Activated T-cell treated with anti-CD3 and anti-CD28 coated beads for 48 hours (primary cell): ENCODE measurements at places on chromosomes 7 and 10.

DNA sequence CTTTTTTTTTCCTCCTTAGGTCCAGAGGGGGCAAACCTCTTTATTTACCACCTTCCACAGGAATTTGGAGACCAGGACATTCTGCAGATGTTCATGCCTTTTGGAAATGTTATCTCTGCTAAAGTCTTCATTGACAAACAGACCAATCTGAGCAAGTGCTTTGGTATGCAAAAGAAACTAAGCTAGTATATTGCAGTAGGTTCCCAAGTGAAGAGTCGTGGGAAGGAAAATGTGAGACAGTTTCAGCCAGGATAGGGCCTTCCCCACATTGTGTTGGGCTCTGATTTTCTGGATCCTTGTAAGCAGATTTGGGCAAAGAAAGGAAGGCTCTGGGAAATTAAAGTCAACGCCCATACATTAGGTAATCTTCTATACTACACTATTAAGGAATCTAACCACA is 285.6 kb downstream of the USP6NL start:
- DNase-seq, result no peak

- DNase-seq, result no peak
These were observed 252.8 kb downstream of the ZMYND11 start for GRCh38 chr10:387909-388660.

GRCh38 chr7:28685644-28686417 is 272.3 kb downstream of the TRIL start:
- DNase-seq, result peak; percentile 0

DNA sequence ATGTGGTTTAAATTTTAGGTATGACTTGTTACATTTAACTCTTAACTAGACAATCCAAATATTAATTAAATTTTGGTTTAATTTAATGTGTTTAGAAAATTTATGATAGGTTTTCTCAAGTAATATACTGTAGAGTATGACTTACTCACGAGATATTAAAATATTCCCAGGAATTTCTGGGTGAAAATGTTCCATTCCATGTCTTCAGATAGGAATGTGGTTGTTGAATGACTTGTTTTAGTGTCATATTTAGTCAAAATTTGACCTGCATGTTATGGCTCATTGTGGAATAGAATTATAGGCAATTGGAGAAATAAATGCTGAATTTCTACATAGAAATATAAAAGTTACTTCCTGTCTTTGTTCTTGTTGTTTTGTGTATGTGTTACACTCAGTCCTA is 46.7 kb downstream of the SHOC2 start:
- DNase-seq, result no peak

DNA sequence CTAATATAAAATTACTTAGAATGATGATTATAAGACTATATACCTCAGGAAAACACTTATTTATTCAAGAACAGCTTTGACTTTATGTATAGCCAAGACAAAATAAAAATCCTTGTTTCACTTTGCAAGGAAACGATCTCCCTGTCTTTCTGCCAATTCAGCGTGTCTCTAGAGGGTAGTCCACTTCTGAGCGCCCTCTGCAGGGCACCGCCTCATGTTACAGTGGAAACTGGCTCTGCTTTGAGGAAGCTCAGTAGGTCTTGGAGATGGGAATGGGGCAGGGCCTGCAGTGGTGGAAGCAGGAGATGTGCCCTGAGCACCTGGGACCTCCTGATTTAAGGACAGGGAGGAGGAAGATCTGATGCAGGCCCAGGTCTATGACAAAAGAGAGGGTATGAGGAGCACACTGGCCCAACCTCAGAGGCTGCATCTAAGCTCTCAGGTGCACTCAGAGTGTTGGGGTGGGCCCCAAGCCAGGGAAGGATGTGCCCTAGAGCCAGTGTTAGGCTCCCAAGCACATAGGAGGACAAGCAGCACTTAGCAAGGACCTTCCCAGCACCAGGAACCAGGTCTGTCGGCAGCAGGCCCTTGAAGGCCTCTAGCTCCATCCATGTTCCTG is 481.0 kb downstream of the TNS3 start:
- DNase-seq, result no peak

- DNase-seq, result no peak
These were observed 2.1 kb downstream of the CASD1 start for GRCh38 chr7:94511718-94512117.

- no peak for DNase-seq
These were observed 27.1 kb downstream of the AKR1B1 start for GRCh38 chr7:134431815-134432214.

DNA sequence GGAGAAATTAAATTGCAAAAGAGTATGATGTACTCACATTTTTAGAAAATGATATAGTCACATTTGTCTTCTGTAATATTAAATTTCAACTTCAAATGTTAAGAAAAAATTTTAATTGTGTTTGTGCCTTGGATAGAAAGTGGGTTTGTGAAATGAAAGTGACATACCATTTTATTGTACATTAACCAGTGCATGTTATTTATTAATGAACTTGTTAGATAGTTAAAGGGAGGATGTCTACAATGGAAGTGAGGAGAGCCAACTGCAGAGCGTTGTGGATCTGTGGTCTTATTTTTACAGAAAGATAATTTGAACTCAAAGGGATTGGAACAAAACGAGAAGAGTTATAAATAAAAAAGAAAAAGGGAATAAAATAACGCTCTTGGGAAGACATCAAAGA is 291.7 kb downstream of the ARL4A start:
- no peak for DNase-seq

DNA sequence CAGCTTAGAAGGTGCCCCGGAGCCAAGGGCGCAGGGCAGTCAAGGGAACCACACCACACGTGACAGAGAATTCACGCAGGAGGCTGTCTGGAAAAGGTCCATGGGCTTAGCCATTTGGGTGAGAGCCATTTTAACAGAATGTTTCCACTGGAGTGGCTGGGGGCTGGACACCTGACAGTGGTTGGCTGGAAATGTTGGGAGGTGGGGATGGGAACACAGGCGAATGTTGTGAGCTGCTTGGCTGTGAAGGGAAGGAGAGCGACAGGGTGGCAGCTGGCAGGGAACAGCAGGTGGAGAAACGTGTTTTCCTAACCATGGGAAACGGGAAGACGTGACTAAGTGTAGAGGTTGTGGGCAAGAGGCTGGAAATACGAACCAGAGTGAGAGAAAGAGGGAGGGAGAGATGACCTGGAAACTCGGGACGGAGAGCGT is 100.5 kb upstream of the ZNF32 start:
- no peak for DNase-seq

DNA sequence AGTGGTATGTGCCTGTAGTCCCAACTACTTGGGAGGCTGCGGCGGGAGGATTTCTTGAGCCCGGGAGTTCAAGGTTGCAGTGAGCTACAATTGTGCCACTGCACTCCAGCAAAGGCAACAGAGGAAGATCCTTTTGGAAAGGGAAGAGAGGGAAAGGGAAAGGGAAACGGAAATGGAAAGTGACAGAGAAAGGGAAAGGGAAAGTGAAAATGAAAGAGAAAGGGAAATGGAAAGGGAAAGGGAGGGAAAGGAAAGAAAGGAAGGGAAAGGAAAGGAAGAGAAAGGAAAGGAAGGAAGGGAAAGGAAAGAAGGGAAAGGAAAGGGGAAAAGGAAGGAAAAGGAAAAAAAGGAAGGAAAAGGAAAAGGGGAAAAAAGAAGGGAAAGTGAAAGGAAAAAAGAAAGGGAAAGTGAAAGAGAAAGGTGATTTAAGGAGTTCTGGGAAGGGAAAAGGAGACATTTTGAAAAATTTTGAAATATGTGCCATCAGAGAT is 2.3 kb upstream of the ZC3HAV1 start:
- no peak for DNase-seq

DNA sequence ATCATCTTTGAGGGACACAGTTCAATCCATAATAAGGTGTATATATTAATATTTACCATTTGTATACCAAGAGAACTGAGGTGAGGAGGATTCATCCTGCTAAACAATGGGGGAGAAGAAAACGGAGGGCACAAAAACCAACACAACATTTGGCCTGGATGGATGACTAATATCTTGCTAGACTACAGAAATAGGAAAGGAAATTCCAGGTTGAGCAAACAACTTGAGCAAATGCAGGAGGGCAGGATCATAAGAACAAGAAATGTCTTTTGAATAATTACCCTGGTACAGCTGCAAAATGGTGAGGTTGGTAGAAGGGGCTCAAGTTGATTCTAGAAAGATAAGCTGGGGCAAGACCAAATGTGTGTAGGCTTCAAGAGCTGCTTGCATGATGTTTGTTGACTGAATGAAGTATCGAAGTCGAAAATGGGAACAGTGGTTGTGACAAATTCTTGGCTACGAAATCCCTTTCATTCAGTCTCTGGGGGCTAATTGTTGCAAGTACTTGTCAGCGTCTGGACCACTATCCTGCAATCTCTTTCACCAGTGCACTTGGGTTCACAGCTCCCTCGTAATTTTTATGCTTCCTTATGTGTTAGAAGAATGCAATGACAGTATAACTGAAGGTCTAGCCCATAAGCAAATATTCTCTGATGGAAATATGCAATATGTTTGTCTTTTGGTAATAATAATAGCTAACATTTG is 176.2 kb downstream of the PTEN start:
- DNase-seq, result no peak

GRCh38 chr10:82866424-82867020 is 991.5 kb downstream of the NRG3 start:
- DNase-seq, result no peak

- DNase-seq, result no peak
These were observed 96.6 kb downstream of the AVL9 start for GRCh38 chr7:32591938-32592337.

GRCh38 chr7:141014125-141014523 is 628 bp downstream of the MRPS33 start:
- no peak for DNase-seq

- DNase-seq, result no peak
These were observed 11.8 kb upstream of the IKZF1 start for GRCh38 chr7:50292763-50293162.

DNA sequence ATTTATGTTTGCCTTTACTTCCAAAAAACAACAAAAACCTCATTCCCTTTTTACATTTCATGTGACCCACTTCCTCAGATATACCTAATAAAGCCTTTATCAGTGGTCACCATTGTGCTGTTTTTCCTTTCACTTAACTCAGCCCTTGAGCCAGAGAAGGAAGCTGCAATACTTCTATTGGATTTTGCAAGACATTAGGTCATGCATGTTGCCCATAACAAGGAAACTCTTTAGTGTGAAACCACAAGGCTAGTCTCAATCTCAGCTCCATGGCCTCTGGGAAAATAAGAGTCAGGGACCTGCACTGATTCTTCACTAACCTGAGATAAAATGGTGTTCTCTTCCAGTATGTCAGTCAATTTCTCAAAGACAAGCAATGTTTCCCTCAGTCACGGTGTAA is 27.8 kb downstream of the STEAP4 start:
- DNase-seq, result no peak

- no peak for DNase-seq
These were observed 59.1 kb upstream of the PPP1R3C start for GRCh38 chr10:91691981-91692380.

GRCh38 chr10:129771024-129771423 is 193.1 kb downstream of the EBF3 start:
- DNase-seq, result no peak

DNA sequence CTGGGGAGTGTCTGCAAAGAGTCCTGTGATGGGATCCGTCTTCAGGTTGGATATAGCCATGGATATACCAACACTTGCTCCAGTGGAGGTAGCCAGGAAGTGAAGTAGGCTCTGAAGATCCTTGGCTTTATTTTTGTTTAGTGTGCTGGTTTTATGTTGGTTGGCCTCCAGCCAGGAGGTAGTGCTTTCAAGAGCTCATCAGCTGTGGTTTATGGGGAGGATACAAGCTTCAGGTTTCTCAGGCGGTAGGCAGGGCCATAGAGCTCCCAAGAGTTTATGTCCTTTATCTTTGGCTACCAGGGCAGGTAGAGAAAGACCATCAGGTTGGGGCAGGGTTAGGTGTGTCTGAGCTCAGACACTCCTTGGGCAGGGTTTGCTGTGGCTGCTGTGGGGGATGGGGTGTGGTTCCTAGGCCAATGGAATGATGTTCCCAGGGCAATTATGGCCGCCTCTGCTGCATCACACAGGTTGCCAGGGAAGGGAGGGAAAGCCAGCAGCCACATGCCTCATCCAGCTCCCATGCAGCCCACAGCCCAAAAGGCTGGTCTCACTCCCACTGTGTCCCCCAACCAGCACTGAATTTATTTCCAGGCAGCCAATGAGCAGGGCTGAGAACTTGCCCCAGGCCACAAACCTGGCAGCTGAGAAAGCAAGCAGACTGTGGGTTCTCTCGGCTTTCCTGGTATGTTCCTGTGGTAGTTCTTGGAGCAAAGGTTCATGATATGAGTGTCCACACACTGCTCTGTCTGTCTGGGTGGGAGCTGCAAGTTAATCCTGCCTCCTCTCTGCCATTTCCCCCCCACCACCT is 67.0 kb upstream of the PRLHR start:
- no peak for DNase-seq

DNA sequence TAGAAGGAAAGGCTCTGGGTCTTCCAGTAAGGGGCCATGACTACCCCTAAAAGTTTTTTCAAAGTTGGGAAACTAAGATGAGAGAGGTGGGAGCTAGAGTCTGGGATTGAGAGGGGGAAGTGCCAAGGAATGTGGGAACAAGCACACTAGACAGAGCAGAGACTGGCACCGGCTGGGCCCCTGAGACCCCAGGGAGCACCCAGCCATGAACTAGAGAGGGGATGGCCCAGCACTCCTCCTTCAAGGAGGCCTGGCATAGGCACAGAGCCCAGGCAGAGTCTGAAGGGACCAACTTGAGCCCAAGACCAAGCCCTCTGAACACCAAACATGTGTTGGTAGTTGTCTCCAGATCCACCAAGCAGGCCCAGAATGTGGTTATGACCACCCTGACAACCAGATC is 119.0 kb downstream of the GRID1 start:
- no peak for DNase-seq

DNA sequence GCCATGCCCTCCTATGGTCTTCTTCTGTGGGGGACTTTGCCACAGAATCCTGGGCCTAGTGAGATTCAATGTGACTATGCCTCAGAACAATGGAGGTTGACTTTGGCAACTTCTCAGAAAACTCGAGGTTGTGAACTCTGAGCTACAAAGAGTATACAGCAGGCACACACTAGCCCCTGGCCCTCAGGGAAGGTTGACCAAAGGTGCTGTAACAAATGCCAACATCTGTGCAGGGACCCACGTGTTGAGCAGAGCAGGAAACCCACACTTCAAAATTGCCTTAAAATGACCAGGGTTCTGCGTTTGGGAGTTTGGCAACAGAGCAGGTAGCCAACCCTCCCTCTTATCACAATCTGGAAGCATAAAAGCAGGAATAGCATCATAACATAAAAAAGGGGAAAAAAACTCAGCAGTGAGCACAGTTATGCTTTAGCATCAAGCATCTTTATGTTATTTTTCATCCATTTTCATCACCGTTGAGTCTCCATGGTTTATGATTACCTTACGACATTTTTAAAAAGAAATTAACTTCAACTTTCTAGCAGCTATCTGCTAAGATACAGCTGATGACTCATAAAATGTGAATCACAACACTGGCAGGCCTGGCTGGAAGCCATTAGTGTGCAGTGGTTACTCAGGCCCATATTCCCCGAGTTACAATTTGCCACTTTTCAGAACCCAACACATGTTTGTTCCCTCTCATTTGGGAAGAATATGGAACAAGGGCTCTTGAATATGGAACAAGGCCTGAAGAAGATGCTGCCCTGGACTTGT is 11.1 kb downstream of the PRLHR start:
- no peak for DNase-seq
